ENCODE measurements at places on chromosomes 6 and 20.

DNA sequence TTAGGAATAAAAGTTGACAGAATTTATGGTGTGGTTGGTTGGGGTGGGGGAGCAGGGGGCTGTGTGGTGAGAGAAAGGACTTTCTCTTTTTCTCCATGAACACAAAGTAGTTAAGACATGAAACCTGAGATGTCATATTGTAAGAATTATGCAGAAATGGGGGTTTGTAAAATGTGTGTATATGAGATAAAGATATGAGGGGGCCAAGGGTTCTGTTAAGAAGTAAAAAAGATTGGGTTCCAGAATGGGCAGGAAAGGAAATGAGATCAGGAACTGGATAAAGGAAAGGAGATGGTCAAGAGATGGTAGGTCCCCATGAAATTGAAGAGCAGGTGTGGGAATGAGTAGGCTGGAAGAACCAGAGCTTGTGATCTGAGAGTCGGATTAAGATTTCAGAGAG, 9.7 kb downstream of the RNF146 start:
- H3K4me3 ChIP-seq, result no peak overlapping the region
- H3K27me3 ChIP-seq, result no peaks in the 10 kb centered on the region
- no peak for DNase-seq
- H3K4me1 ChIP-seq, result no peaks in the 10 kb centered on the region
- H3K27ac ChIP-seq, result no peak overlapping the region

GRCh38 chr6:146850981-146851380, 252.2 kb downstream of the ADGB start:
- no peaks in the 10 kb centered on the region for H3K27me3 ChIP-seq
- H3K4me1 ChIP-seq, result peaks cover 11% of the 10 kb centered on the region
- H3K27ac ChIP-seq, result no peak overlapping the region
- no peak for DNase-seq
- no peaks in the 10 kb centered on the region for H3K36me3 ChIP-seq

DNA sequence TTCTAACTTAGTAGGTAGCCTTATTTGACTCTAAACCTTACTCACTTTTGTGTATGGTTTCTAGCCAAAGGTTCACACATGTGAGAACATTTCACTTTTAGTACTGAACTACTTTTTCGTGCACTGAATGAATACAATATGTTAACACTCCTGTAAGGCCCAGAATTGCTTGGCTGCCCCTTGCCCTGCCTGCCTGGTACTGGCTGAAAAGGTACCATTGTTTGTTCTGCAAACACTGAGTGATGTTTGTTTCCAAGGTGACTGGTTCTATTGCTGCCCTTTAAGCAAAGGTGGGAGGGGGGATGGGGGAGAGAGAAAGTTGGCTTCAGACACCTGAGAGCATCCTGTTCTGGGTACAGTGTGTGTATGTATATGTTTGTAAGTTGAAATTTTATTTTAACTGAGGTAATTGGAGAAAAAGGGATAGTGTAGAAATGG, 31.2 kb downstream of the RREB1 start:
- H3K27me3 ChIP-seq, result no peaks in the 10 kb centered on the region
- H3K4me3 ChIP-seq, result peak overlapping the region; percentile 26

DNA sequence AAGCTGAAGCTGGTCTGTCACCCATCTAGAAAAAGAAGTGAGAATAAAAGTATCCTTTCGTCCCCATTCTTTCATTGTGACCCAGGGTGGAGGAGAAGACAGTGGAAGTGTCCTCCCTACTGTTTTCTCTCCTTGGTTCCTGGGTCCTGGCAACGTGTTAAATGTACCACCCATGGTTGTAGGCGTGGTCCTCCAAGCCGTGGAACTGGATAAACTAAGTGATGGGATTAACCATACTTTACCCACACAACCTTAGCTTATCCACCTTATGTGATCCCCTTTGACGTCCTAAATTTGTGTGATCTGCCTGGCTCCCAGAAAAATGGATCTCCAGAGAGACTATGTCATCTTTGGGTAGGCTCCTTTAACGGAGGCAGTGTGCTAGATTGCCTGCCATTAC, 47.4 kb downstream of the HLA-DPB1 start:
- no peak overlapping the region for H3K27ac ChIP-seq
- peaks cover 1% of the 10 kb centered on the region for H3K36me3 ChIP-seq
- H3K4me3 ChIP-seq, result no peak overlapping the region
- H3K27me3 ChIP-seq, result peaks cover 55% of the 10 kb centered on the region

- no peak overlapping the region for H3K27ac ChIP-seq
- peaks cover 5% of the 10 kb centered on the region for H3K27me3 ChIP-seq
- no peaks in the 10 kb centered on the region for H3K36me3 ChIP-seq
- DNase-seq, result no peak
- no peaks in the 10 kb centered on the region for H3K4me1 ChIP-seq
Measured at GRCh38 chr6:150535151-150535804, 64.4 kb upstream of the PLEKHG1 start.

DNA sequence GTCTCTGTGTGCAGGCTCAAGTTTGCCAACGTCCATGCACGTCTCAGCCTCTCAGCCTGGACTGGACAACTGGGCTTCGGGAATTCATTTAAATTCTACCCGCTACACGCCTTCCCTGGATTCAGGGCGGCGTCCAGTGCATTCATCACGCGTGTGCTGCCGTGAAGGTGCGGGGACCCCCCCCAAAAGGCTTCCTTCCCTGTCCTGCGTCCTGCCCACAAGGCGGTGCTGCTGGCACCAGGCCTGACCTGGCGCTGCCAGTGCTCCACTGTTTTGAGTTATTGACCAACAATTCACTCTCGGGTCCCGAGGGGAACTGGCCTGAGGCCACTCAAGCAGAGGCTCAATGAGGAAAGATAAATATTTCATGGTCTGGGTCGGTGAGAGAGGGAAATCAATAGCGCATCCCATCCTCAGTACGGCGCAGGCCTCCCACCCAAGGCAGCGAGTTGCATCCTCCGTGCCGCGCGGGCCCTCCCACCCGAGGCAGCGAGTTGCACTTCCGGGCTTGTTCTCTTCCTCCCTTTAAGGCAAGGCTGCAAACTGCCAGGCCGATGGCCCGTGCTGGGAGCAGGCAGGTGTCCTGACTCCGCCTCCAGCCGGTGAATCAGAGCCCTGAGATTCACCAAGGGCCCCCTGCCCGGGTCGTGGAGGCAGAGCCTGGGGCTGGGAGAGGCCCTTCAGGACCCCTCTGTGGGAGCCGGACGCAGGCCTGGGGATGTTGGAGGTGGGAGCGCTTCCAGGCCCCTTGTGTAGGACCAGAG, 22.8 kb upstream of the BHLHE23 start:
- H3K4me1 ChIP-seq, result peaks cover 34% of the 10 kb centered on the region
- no peak overlapping the region for H3K4me3 ChIP-seq
- H3K27me3 ChIP-seq, result peaks cover 91% of the 10 kb centered on the region
- no peak overlapping the region for H3K27ac ChIP-seq
- H3K36me3 ChIP-seq, result no peaks in the 10 kb centered on the region

GRCh38 chr6:116847227-116847626, 18.3 kb upstream of the GPRC6A start:
- DNase-seq, result no peak
- no peak overlapping the region for H3K4me3 ChIP-seq
- H3K4me1 ChIP-seq, result no peaks in the 10 kb centered on the region
